ENCODE measurements at places on chromosomes 4 and X.

DNA sequence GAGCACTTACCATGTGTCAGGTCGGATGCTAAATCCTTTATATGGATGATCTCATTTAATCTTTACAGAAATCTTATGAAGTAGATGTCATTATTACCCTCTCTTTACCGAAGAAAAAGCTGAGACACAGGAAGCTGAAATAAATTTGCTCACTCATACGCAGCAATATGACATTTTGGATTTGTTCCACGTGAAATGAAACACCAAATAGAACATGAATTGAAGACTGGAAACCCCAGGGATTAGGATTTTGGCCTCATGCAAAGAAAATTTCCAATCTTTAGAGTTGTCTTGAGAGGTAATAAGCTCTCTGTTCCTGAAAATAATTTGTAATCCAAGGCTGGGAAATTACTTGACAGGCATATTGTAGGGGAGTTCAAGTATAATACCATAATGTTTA lies 354.4 kb upstream of the CLNK start:
- no peak for ATAC-seq

DNA sequence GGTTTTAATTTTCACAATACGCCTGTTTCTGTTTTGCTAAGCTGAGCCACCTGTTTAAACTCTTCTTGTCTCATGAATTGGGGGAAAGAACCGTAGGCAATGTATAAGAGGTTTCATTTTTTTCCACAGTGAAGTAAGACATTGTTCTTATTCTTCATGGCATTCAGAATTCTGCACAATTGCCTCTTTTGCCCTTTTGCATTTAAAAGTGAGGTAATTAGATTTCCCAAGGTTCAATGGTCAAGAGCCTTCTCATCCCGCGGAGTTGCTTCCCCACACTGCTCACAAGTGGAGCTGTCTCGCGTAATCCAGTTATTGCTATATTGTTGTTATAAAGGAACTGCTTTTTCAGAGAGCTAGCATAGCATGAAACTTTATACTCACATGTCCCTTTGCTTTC lies 90.9 kb upstream of the SPRY1 start:
- no peak for ATAC-seq

- no peak for ATAC-seq
Observed at GRCh38 chr4:100261346-100261745, 71.1 kb upstream of the DDIT4L start.

DNA sequence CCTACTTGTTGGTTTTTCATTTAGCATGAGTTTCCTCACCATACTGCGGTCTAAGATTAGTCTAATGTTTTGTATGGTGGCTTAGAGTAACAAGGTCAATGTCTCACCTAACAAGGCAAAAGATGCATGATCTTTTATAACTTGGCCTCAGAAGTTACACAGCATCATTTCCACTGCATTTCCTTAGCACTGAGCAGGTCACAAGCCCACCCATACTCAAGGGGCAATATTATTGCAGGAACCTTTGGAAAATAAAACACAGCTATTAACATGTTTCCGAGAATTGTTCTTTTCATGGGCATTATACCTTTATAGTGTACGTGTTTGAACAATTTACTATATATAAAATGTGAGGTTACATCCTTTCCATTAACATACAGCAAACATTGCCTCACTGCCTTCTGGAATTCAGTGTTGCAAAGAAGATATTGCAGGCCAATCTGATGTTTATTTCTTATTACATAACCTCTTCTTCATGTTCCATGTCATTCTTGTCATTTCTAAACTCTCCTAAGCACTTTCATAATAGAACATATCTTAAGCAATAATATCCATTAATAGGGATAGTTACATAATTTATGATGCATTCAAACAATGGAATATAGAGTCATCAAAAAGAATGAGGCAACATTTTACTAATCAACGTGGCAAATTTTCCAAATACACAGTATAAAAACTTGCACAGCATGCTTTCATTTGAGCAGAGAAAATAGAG lies 153.8 kb downstream of the AREG start:
- ATAC-seq: no peak

GRCh38 chrX:133838761-133839676 lies 146.4 kb downstream of the GPC3 start:
- ATAC-seq: no peak

- ATAC-seq: no peak
Observed at GRCh38 chr4:76991161-76991660, 41.7 kb downstream of the SEPTIN11 start.

DNA sequence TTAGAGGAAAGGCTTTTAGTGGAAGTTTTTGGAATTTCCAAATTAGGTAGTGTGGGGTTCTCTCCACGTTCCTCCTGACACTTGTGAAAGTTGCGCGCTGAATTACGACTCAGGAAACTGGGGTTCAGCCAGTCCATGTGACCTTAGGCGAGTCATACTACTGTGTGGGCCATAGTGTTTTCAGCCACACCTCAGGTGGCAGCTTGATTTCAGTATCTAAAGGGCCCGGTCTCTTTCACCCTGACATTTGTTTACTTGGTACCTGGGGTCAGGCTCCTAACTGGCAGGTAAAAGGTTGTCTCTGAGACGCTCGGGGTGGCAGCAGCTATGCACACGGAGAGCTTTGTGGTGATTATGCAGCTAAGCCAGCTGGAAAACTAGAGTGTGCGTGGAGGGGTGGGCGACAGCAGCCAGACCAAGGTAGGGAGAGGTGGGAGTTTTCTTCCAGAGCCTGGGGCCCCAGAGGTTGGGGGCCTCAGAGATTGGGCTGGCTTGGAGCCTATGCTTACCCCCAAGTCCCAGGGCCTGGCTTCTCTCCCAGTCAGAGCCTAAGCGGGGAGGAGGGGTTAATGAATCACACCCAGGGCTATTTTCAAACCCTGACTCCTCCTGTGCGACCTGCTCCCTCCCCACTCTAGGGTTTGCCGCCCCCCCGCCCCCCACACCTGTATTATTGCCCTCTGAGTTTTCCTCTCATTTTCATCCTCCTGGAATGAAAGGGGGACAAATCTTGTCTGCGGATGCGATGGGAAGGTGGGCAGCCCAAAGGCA lies 47.2 kb downstream of the STARD8 start:
- ATAC-seq: no peak

DNA sequence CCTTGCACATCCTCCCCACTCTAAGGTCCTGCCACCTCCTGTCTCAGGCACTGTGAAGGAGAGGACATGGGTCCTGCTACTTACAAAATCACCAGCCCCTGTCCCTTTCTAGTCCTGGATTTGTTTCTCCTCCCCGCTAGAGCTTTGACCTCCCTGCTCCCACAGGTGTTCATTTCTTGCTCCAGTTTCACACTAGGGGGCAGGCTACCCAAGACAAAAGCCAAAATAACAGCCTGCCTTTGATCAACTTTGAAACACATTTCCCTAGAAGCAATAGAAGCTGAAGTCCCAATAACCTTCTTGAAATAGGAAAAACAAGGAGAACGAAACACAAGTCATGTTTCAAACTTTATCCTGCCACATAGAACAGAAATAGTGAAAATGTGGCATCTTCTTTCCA lies 164.4 kb downstream of the QDPR start:
- ATAC-seq: no peak

- ATAC-seq: no peak
Observed at GRCh38 chrX:37817579-37817978, 29.8 kb downstream of the DYNLT3 start.

GRCh38 chrX:11434607-11435006 lies 141.4 kb downstream of the AMELX start:
- no peak for ATAC-seq

GRCh38 chr4:79993476-79993875 lies 79.6 kb downstream of the ANTXR2 start:
- no peak for ATAC-seq

- no peak for ATAC-seq
Observed at GRCh38 chrX:102654696-102655095, 3.4 kb downstream of the GPRASP1 start.

GRCh38 chr4:4869731-4870571 lies 10.5 kb downstream of the MSX1 start:
- no peak for ATAC-seq

DNA sequence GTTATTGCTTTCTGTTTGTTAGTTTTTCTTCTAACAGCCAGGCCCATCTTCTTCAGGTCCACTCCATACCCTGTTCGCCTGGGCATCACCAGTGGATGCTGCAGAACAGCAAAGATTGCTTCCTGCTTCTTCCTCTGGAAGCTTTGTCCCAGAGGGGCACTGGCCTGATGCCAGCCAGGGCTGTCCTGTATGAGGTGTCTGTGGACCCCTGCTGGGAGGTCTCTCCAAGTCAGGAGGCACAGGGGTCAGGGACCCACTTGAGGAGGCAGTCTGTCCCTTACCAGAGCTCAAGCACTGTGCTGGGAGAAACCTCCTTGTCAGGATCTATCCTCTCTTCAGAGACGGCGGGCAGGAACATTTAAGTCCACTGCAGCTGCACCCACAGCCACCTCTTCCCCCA lies 2.5 kb upstream of the PAGE2B start:
- ATAC-seq: no peak

Measured in activated CD4-positive, CD25-positive, alpha-beta regulatory T cell treated with anti-CD3 and anti-CD28 coated beads, Interleukin-2, amount 50 U/mL, for 24 hours (primary cell).